Effector memory CD8-positive, alpha-beta T cell (primary cell): ENCODE measurements at places on chromosomes 3 and 15.

DNA sequence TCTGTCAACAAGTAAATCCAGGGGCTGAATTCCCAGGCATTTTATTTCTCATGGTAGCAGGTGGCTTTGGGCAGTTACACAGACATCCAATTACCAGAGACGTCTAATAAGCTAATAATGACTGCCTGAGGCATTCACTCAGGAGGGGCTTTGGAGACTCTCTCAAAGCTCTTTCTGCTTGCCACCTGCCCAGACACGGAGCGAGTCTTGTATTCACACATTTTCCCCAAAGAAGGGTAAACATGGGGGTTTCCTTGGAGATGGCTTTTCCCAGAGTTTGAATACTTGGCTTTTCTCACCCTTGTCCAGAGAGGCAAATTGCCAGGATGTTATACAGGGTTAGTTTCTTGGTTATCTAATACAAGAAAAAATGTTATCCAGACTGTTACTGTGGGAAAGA is 132.6 kb downstream of the DIPK2A start:
- H3K4me3 ChIP-seq = no peak overlapping the region
- no peak overlapping the region for H3K27ac ChIP-seq
- H3K36me3 ChIP-seq = no peaks in the 10 kb centered on the region
- H3K4me1 ChIP-seq = no peaks in the 10 kb centered on the region
- no peaks in the 10 kb centered on the region for H3K27me3 ChIP-seq
- no peak for DNase-seq

DNA sequence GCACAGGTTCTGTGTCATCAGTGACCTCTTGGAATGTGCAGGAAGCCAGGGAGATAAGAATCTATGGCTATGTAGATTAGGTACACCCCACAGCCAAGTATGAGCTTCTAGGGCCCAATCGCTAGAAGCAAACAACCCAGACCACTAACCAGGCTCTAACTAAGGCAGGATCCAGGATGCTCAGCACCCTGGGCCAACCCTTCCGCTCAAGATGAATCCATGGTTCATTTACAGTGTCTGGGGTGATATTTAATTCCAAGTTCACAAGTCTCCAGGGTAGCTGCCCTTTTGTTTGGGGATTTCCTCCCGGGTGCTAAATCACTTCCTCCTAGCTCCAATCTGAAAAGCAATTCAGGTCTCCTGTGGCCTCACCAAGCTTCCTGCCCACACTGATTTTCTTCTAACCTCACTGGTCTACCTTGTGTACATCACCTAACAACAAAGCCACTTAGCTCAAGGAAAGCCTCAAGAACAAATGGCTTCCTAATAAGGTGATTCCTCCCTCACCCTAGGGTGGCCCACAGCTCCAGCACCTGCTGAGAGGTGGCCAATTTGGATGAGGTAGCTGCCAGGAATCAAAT is 2.4 kb downstream of the EHD4 start:
- H3K4me3 ChIP-seq = peak overlapping the region; percentile 96
- peaks cover 47% of the 10 kb centered on the region for H3K36me3 ChIP-seq
- H3K27me3 ChIP-seq = peaks cover 13% of the 10 kb centered on the region
- peak overlapping the region; percentile 98 for H3K27ac ChIP-seq

DNA sequence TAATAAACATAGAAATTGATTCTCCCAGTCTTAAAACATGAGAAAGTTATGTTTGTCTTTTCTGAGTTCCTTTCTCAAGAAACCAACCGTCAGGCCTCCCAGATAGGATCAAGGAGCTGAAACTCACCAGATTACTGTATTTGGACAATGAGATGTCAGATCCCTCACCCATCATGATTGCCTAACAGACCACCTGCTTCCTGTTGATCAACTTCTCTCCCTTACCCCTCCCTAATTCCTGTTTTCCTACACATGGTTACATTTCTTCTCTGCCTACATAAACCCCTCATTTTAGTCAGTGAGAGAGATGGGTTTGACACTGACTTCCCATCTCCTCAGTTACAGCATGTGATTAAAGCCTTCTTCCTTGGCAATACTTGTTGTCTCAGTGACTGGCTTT is 917.5 kb downstream of the FHIT start:
- H3K27ac ChIP-seq = no peak overlapping the region
- no peak for DNase-seq
- no peaks in the 10 kb centered on the region for H3K4me1 ChIP-seq
- peaks cover 8% of the 10 kb centered on the region for H3K27me3 ChIP-seq
- no peak overlapping the region for H3K4me3 ChIP-seq

- peaks cover 65% of the 10 kb centered on the region for H3K27me3 ChIP-seq
- DNase-seq = no peak
- H3K4me1 ChIP-seq = no peaks in the 10 kb centered on the region
- no peak overlapping the region for H3K4me3 ChIP-seq
- no peaks in the 10 kb centered on the region for H3K36me3 ChIP-seq
Measured at GRCh38 chr15:63030101-63030551, 12.4 kb upstream of the TPM1 start.

- peaks cover 55% of the 10 kb centered on the region for H3K4me1 ChIP-seq
- H3K36me3 ChIP-seq = peaks cover 39% of the 10 kb centered on the region
- peak overlapping the region; percentile 100 for H3K27ac ChIP-seq
Measured at GRCh38 chr15:60396560-60396957, 1.2 kb downstream of the ANXA2 start.

DNA sequence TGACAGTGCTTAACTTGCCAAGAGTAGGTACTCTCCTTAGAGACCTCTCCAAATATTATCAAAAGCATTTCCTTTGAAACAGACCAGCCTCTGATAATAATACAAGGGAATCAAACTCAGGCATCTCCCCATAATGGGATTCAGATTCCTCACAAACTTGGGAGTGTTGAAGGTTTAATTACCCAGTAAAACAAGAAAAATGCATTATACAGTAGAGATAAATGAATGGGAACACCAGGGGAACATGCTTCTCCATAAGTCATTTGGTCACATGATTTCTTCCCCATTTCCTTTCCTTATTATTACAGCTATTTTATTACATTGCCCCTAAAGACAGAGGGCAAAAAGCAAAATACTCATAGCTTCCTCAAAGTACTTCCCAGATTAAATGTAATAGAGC is 325.0 kb upstream of the CDIN1 start:
- H3K27ac ChIP-seq = no peak overlapping the region
- no peak overlapping the region for H3K4me3 ChIP-seq
- H3K4me1 ChIP-seq = no peaks in the 10 kb centered on the region
- no peaks in the 10 kb centered on the region for H3K36me3 ChIP-seq

GRCh38 chr3:52032702-52033408 is 23.5 kb downstream of the DUSP7 start:
- no peak overlapping the region for H3K27ac ChIP-seq
- DNase-seq = no peak
- H3K4me3 ChIP-seq = no peak overlapping the region
- H3K27me3 ChIP-seq = no peaks in the 10 kb centered on the region
- H3K4me1 ChIP-seq = peaks cover 2% of the 10 kb centered on the region
- H3K36me3 ChIP-seq = no peaks in the 10 kb centered on the region

GRCh38 chr3:12838179-12838965 is 3.0 kb downstream of the RPL32 start:
- H3K27me3 ChIP-seq = no peaks in the 10 kb centered on the region
- H3K36me3 ChIP-seq = peaks cover 77% of the 10 kb centered on the region
- peak overlapping the region; percentile 100 for H3K27ac ChIP-seq
- peak overlapping the region; percentile 15 for H3K4me3 ChIP-seq

DNA sequence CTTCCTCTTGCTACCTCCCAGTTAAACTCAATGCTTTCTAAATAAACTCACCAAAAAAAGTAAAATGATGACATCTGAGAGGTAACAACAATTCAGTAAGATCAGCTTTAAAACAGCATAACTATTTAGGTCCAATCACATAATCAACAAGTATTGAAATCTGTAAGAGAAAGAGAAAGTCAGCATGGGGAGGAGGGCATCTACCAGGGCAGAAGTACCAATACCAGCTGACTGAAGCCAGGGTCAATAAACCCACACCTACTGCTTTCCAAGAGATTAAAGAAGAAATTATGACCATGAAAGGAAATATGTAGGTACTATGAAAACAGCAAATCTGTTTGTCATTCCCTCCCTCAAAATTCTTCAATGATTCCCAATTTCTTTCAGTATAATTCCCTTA is 42.2 kb upstream of the IGF2BP2 start:
- no peaks in the 10 kb centered on the region for H3K4me1 ChIP-seq
- no peaks in the 10 kb centered on the region for H3K36me3 ChIP-seq
- H3K27ac ChIP-seq = no peak overlapping the region
- no peak overlapping the region for H3K4me3 ChIP-seq
- H3K27me3 ChIP-seq = peaks cover 38% of the 10 kb centered on the region
- no peak for DNase-seq

DNA sequence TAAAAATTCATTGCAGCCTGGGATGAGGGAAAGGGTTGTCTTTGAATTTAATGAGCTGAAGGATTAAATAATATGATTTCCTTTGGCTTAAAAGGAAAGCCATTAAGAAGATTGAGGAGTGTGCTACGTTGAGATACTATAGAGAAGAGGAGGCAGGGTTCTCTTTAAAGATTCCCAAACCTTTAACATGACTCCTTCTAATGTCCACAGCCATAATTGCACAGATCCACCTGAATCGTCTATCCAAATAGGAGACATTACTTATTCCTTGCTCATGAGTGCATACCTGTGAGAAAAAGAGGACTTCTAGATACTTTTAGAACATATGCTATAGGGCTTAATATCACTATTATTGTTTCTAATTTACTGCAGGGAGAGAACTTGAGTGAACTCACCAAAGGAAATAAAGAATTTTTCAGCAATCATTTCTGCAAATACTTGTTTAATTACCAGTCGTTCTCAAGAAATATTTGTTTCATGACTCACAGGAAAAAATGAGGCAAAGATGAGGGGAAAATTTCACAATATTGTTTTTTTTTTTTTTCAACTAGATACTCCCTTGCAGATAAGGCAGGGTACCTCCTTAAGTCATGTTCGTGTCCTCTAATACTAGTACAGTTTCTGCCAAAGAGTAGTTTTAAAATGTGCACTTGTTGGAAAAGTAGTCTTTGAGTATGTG is 8.9 kb upstream of the SUCNR1 start:
- H3K27ac ChIP-seq = no peak overlapping the region
- no peaks in the 10 kb centered on the region for H3K27me3 ChIP-seq
- DNase-seq = no peak
- H3K4me3 ChIP-seq = no peak overlapping the region

- H3K27ac ChIP-seq = no peak overlapping the region
- no peaks in the 10 kb centered on the region for H3K27me3 ChIP-seq
Measured at GRCh38 chr3:29789686-29790085, 508.8 kb downstream of the RBMS3 start.

GRCh38 chr15:90161950-90162361 is 39.2 kb upstream of the SEMA4B start:
- H3K27me3 ChIP-seq = peaks cover 17% of the 10 kb centered on the region
- H3K4me1 ChIP-seq = peaks cover 4% of the 10 kb centered on the region
- DNase-seq = no peak
- H3K27ac ChIP-seq = no peak overlapping the region

DNA sequence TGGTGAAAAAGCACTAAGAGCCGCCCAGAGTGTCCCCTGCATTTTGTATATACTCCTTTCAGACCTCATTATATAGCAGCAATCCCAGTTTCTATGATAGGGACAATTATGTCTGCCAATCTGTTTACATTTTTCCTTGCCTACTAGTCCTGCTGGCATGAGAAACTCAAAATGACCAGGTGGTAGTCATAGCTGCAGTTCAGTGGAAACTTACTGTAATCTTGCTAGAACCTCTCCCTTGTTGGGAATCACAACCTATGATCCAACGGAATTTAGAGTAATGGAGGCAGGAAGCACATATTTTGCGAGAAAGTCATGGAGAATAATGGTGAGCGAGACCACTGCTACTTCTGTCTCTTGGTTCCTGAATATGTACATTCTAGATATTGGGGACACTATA is 28.6 kb upstream of the MINAR1 start:
- H3K27ac ChIP-seq = no peak overlapping the region
- DNase-seq = no peak
- H3K4me1 ChIP-seq = no peaks in the 10 kb centered on the region
- H3K27me3 ChIP-seq = no peaks in the 10 kb centered on the region
- no peaks in the 10 kb centered on the region for H3K36me3 ChIP-seq
- no peak overlapping the region for H3K4me3 ChIP-seq

GRCh38 chr3:153978006-153978405 is 143.2 kb upstream of the ARHGEF26 start:
- no peaks in the 10 kb centered on the region for H3K36me3 ChIP-seq
- H3K4me1 ChIP-seq = no peaks in the 10 kb centered on the region
- no peak overlapping the region for H3K27ac ChIP-seq
- peaks cover 11% of the 10 kb centered on the region for H3K27me3 ChIP-seq

GRCh38 chr15:57772223-57772957 is 65.9 kb downstream of the POLR2M start:
- no peaks in the 10 kb centered on the region for H3K36me3 ChIP-seq
- H3K27me3 ChIP-seq = peaks cover 4% of the 10 kb centered on the region
- H3K4me1 ChIP-seq = peaks cover 6% of the 10 kb centered on the region
- H3K4me3 ChIP-seq = no peak overlapping the region

DNA sequence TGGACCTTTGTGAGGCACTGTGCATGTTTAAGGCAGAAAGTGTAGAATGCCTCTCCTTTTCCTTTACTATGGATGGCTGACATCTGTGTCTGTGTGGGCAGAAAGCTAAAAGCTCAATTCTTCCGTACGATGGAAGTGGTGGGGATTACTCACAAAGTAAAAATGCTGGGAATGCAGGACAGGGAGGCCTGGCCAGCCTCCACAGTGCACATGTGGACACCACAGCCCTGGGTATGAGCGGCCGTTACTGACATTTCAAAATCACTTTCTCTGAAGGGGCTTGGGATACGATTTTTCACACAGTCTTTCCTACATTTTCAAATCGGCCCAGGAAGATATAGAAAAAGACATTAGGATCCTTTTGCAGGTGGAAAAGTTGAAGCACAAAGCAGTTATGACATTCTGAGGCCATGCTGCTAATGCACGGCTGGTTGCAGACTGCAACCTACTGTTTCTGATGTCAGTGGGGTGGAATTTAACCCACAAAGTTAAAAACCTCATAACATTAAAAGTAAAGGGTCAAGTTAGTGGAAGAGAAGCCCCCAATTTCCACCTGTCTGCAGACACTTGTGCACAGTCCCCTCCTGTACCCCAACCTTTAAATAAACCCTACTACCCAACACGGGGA is 27.9 kb downstream of the EHD4 start:
- H3K4me3 ChIP-seq = no peak overlapping the region
- H3K4me1 ChIP-seq = peaks cover 14% of the 10 kb centered on the region
- DNase-seq = no peak

DNA sequence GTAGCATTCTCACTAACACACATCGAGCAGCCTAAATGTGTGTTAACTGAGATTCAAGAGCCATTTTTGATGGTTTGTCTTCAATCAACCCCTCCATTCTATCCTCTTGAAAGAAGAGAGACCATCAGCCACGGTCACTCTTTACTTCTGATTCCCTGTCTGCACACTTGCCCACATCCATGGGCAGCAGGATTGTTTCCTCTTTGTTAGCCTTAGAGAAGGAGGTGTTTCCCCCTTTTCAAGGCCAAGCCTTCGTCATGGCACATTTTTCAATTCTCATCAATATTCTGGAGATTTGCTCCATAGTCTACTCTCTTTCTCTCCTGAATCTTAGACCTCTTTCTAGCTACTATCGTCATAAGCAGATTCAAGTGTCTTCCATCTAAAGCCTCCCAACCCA is 522.4 kb upstream of the NAALADL2 start:
- no peak overlapping the region for H3K4me3 ChIP-seq
- no peaks in the 10 kb centered on the region for H3K27me3 ChIP-seq
- DNase-seq = no peak
- H3K27ac ChIP-seq = no peak overlapping the region
- no peaks in the 10 kb centered on the region for H3K4me1 ChIP-seq
